ENCODE measurements at places on chromosomes 3 and 15.
A peak's percentile ranks its signal among the peaks of the same experiment; 100 is the strongest.

GRCh38 chr3:13007251-13007941 lies 65.8 kb downstream of the IQSEC1 start:
- DNase-seq, result no peak

- DNase-seq, result no peak
Observed at GRCh38 chr3:62132027-62132602, 241.2 kb downstream of the FEZF2 start.

GRCh38 chr3:126543457-126544061 lies 15.2 kb downstream of the C3orf22 start:
- DNase-seq, result no peak

DNA sequence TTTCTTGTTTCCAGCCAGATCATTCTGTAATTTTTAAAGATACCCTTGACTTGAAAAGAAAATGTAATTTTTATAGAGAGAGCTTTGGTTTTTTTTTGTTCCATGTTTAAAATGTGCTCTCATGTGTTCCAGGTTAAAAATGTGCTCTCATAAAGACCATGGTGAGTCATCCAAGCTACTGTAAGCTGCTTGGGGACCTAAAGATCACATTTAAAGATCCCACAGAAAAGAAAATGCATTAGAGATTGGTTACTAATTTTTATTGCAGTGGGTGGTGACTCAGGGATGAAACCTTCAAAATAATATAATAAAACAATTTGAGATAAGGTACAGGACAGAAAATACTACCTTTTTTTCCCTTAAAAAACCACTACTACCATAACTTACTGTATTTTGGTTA lies 11.0 kb downstream of the TCF12 start:
- no peak for DNase-seq

- no peak for DNase-seq
Observed at GRCh38 chr3:43627360-43627759, 5.5 kb upstream of the ANO10 start.

GRCh38 chr3:127900536-127900935 lies 14.5 kb upstream of the KBTBD12 start:
- no peak for DNase-seq

DNA sequence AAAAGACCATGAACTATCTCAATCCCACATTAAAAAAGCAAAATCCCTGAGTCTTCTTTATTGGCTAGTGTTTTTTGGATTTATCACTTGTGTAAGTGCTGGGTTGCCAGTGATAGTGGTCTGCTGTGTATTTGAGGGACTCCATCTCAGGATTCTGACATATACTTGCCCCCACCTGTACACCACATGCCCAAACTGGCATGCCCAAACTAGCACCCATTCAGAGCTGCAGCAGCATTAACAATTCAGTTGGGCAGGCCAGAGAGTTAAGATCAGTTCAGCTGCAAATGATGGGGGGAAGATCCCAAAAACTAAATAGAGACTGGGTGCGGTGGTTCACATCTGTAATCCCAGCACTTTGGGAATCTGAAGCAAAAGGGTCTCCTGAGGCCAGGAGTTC lies 6.3 kb upstream of the TIPIN start:
- DNase-seq, result no peak

DNA sequence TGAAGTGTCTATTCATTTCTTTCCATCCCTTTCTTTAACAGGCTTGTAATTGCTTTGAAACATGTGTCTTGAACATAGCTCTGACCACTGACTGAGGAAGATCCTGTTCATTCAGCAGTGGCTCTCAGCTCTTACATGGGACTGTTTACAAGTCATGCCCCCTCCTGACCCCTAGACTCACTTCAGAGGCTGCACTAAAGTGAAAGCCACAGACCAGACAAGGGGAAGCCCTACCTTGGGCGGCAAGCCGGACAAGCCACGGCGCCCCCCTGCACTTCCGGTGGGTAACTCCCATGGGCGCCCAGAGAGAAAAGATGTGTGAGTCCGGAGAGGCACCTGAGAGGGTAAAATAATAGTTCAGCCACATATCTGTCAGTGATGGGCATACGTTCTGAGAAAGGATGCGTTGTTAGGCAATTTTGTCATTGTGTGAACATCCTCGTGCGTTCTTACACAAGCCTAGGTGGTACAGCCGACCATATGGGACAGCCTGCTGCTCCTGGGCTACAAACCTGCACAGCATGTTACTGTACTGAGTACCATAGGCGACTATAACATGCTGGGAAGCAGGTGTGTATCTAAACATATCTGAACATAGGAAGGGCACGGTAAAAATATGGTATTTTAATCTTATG lies 116.2 kb downstream of the CHSY1 start:
- no peak for DNase-seq

DNA sequence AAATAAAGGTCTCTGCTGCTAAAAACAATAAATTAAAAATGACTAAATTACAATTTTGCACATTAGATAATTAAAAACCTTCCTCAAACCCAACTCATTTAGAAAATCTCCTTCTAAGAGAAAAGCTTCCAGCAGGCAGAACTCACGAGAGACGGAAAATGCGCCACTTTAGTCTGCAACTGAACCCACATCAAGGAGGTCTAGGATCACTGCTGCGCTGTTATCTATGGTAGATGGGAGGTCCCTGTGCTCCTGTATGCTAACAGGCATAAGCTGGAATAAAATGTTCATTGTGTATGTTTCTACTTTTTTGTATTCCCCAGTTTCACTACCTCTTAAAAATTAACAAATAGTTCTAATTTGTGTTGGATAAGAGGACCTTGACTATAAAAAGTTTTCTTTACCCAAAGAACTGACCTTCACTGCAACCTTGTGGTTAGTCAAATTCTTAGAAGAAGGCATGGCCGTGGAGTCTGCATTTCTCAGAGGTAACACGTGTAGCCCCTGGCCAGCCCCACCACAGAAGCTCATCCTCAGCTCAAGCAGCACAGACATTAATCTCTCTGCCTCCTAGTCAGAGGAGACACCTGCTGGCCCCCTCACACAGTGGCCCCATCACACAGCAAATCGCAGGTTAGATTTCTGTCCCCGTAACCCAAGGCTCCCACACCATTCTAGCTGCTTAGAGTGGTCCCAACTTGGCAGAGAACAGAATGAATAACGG lies 22.3 kb downstream of the STIMATE start:
- DNase-seq, result no peak

GRCh38 chr15:77554306-77555080 lies 78.2 kb downstream of the LINGO1 start:
- no peak for DNase-seq

GRCh38 chr3:11907667-11908660 lies 61.3 kb upstream of the TAMM41 start:
- DNase-seq, result no peak

DNA sequence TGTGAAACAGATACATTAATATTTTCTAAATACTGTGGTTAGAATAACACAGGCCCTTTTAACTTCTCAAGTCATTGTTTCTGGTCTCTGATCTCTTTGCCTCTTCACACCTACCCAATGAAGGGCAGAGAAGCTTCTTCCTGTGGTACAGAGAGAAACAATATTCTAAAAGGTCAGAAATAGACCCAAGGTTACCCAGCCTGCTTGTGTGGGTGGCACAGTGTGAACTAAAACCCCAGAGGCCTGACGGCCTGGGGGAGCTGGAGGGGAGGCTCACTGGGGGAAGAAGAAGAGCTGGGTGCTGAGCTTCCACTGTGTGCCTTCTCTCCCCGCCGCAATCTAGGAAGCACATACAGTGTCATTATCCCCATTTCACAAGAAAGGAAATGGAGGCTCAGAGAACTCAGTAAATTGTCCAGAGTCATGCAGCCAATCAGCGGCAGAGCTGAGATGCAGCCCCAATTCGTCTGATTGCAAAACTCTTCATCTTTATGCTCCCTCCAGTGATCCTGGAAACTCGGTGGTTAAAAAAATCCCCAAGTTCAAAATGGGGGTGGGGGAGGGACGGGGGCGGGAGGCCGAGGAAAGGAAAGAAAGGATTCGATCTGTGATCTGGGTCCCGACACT lies 64.1 kb upstream of the HEG1 start:
- no peak for DNase-seq

GRCh38 chr3:143010024-143010423 lies 8.7 kb downstream of the U2SURP start:
- no peak for DNase-seq

DNA sequence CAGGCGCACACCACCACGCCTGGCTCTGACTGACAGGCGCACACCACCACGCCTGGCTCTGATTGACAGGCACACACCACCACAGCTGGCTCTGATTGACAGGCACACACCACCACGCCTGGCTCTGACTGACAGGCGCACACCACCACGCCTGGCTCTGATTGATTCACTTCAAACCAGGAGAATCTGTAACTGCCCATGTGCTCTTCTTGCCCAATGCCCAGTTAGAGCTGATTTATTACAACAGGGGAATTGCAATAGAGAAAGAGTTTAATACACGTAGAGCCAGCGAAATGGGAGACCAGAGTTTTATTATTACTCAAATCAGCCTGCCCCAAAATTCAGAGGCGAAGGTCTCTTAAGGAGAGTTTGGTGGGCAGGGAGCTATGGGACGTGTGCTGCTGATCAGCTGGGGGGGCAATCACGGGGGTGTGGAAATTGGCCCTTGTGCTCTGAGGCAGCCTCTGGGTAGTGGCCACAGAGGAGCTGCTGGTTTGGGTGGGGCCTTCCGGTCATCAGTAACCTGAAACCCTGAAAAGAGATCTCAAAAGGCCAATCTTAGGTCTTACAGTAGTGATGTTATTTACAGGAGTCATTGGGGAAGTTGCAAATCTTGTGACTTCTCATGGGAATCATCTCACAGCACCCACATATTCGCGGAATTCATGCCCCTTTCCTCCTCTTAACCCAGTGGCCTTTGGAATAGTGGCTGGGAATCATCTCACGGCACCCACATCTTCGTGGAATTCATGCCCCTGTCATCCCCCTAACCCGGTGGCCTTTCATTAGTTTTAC lies 63.8 kb upstream of the TFRC start:
- no peak for DNase-seq

DNA sequence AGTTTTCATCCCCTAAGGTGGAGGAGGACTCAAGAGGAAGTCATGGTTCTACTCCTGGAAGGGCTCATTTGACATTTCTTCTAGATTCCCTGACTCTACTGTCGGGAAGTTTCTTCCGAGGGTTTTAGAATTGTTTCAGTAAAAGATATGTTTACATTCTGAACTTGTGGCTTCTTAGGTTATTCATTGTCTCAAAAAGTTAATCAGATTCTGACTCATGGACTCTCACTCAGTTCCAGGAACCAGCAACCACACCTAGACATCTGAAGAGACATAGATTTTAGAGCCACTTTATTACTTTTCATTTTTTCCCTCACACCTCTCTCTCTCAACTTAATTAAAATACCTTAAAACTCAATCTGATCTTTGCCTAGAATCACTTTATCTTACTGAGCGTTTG lies 862.6 kb downstream of the AGBL1 start:
- no peak for DNase-seq

GRCh38 chr15:89514596-89515406 lies 18.4 kb upstream of the RHCG start:
- DNase-seq, result no peak

DNA sequence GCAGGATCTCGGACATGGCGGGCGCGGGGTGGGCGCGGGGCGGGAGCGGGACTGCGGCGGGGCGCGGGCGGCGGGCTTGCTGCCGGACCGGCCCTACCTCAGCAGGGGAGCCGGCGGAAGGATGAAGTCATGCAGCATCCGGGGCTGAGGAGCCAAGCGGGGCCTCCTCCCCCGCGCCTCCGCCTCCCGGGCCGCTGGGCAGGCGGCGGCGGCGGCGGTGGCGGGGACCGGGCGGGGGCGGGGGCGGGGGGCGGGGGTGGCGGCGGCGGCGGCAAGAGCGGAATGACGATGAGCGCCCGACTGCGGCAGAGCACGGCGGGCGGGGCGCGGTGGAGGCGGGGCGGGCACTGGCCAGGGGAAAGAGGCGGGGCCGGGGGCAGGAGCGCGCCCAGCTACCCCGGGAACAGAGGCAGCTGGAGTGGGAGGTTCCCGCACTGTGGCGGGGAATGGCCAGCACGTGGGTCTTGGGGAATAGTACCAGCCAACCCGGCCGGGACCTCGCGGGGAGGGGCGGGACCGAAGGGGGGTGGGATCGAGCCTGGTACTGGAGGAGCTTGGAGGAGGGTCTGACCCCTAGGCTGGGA lies at the start of gene CAMK2N2:
TSS of gene CAMK2N2 (minus strand) at position 284 of the 584 bp plus-strand sequence. CDS start at position 16, 268 bp downstream.
- peak; percentile 92 for DNase-seq

DNA sequence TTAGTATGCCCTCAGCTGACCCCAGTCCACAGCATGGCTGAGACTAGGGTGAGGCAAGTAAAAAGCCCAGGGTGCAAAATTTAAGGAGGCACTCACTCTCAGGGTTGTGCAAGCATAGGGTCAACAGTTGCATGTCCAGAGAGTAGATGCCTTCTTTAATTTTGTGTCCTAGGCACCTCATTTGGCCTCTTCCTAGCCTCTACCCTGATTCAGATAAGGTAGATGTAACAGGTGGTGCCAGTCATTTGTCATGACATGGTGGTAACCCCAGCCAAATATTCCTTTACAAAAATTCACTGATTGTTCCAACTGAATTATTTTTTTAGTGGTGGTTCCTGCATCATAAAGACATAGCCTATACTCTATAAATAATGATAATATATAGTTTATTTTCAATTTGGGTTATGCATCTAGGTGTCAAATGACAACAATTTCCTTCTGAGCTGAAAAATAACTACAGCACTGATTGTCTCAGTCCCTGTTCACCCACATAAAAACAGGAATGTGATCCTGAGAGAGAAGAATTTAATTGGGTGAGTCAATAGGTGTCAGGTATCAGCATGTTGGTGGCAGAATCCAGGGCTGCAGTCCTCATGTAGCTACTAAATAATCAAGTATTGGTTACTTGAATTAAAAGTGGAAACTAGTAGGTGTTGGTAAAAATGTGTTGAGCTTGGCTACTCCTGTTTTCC lies 44.2 kb upstream of the TIPARP start:
- peak; percentile 59 for DNase-seq

DNA sequence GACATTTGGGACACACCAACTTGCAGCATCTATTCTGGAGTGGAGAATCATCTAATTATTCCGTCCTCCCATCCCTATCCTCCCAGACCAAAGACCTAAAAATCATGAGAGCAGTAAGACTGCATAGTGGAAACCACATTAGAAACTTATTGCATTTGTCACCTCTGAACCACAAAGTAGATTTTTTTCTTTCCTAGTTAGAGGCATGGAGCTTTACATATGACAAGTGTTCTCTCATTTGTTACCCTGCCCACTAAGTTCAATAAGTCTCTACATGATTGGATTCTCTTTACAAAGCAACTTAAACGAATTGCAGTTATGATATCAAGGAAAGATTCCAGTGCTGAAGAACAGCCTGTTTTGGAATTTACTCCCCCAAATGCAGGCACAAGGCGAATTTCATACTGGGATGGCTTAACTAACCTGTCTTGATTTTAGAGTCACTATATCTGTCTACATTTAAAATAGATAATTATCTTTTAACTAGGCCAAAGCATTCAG lies 42.3 kb upstream of the LRRFIP2 start:
- no peak for DNase-seq

DNA sequence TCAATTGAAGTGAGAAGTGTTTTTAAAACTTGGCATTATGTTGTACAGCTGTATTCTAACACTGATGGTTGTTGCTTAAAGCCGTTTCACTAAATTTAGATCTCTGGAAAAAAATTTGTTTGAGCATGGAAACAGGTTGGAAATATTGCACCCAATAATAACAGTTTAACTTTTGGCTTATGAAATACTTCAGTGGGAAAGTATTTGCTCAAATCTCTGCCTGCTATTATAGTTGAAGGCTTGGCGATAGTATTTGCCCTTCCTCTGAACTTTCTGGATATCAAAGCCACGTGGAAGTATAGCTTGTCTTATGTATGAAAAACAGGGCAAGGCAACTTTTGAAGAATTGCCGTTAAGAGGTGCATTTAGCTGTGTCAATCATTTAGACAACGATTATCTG lies 270.3 kb upstream of the LRRFIP2 start:
- no peak for DNase-seq
